ENCODE measurements at places on chromosomes 7 and 10. TPM values are rescaled to one million over a fixed set of nuclear protein-coding genes. Genes with fewer than 3 reads are reported as not detected.
A peak's percentile ranks its signal among the peaks of the same experiment; 100 is the strongest.

Gene HMX2
- not detected for total RNA-seq

DNA sequence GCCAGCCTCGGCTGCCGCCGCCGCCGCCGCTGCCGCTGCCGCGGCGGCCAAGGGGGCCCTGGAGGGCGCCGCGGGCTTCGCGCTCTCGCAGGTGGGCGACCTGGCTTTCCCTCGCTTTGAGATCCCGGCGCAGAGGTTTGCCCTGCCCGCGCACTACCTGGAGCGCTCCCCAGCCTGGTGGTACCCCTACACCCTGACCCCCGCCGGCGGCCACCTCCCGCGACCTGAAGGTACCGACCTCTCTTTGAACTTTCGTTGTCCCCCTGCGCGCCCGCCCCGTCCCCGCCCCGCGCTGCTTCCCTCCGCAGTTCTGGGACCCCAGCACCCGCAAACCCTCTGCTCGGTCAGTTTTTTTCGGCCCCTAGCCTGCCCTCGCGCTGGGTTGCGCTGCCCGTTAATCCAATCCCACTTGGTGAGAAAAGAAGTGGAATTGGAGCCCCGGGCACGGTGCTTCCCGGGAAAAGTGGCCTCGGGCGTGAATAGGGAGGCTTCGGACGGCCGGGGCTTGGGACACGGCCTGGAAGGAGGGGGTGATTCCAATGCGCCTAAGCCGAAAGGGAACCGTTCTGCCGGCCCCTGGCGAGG is 543 bp downstream of the HMX3 start:
- DNase-seq: no peak

DNA sequence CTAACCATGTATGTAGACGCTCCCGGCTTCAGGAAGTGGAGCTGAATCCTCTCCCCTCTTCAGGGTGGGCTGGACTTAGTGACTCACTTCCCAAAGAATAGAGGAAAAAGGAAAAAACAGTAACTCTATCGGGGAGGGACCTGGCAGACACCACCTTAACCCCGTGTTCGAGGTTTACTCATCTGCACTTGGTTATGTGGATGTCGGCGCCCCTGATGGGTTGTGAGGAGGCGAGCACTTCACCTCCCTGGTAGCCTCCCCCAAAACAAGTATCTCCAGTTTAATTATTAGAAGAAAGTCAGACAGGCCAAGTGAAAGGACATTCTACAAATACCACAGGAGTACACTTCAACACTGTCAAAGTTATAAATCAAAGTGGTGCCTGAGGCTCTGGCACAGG is 559.7 kb downstream of the TCERG1L start:
- no peak for DNase-seq

DNA sequence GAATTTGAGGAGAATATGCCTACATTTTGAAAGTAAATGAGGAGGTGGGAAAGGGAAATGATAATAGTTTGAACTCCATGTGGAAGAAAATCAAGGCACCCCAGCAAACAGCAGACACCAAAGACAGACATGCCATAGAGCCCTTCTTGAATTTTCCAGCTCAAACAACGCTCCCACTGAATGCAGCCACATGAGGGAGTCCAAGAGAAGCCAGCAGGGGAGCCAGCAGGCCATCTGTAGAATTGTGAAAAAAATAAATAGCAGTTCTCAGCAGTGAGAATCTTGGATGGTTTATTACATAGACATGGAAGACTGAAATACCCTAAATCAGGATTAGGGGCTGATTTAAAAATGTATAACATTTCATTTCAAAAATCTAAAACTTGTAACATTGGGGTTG is 1567.3 kb upstream of the LRRTM3 start:
- no peak for DNase-seq

Gene CC2D2B
- not detected for total RNA-seq

DNA sequence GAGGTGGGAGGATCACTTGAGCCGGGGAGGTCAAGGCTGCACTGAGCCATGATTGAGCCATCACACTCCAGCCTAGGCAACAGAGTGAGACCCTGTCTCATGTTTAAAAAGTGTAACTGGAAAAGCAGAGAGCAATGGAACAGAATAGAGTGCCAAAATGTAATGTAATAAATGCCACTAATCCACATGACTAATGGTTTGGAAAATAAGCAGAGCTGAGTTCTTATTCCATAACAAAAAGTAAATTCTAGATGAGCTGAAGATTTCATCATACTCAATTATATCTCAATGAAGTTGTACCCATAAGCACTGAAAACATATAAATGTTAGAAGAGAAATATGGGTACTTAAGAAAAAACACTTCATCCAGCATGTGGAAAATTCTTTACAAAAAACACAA is 132.6 kb downstream of the USP6NL start:
- no peak for DNase-seq

- no peak for DNase-seq
These were observed 30.6 kb upstream of the ITGB1 start for GRCh38 chr10:32988604-32989003.

DNA sequence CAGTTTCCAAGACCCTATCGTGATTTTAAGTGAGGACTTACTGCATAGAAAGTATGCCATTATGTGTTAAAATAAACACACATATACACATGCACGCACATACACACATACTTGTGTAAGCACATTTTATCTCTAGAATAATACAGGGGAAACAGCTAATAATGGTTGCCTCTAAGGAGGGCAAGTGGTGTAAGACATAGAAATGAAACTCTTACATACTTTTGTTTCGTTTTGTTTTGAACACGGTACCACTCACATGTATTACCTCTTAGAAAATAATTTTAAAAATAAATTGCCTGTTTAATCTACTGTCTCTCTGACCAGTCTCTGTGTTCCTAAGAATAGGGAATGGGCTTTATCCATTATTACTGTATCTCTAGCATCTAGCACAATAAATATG is 49.2 kb downstream of the HERPUD2 start:
- DNase-seq: no peak

Gene FGFR2
- total RNA-seq: 70.8 TPM

DNA sequence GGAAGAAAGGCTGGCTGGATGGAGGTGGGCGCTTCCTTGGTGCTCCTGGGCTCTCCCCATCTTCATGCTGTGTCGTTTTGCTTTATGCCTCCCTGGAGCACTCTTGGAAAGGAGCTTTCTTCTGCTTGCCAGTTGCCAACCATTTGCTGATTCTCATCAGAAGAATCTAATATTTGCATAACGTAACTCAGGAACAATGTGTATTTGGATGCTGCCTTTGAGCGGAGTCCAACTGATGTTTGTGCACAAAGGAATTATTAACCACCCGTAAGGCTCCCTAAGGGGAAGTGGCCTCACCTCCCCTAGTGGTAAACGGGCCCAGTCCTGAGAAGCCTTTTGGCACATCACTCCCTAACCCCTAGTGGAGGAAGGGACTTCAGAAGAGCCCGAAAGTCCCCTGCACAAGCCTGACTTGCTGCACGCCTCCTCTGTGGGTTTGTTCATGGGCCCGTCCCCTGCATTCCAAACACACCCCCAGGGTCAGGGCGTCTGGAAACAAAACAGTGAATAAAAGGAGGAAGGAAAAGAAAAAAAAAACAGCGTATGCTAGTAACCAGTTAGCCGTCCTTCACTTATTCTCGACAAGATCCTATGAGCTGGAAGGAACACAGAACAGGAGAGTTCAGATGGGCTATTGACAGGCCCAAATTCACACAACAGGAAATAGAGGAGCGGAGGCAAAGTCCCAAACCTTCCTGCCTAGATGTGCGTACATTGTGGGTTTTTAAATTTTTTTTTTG is 602.2 kb downstream of the LRMDA start:
- no peak for DNase-seq

- peak; percentile 89 for DNase-seq
These were observed 83.3 kb upstream of the DNAJC1 start for GRCh38 chr10:22086730-22087401.

GRCh38 chr10:106519376-106520030 is 645.0 kb downstream of the SORCS1 start:
- no peak for DNase-seq

- DNase-seq: no peak
These were observed 103.7 kb downstream of the NEUROD6 start for GRCh38 chr7:31236868-31237267.

DNA sequence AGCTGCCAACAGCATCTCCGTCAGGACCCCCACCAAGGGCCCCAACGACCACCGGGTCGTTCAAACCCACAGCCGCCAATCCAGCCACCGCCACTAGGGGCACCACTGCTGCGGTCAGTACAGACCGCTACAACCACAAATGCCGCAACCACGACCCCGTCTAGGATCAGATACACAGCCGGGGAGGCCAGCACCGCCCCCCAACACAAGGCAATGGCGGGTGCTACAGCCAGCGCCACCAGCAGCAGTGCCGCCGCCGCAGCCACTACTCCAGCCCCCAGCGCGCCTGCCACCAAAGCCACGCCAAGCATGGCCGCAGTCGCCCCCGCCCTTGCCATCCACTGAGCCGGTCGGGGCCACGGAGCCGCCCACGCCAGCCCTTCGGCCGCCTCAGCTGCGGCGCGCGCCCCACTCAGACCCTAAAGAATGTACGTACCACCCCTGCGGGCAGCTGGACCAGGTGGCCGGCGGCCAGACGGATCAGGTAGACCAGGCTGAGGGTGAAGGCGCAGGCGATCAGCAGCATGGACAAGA is 473 bp downstream of the CYP51A1 start:
- peak; percentile 89 for DNase-seq

Gene LMOD2
- total RNA-seq: not detected

Gene CREB3L2
- total RNA-seq: 85.1 TPM

Measured in adrenal gland (tissue), 19 donors.